ENCODE measurements at places on chromosomes 4 and X.

GRCh38 chr4:40672528-40673522 is 43.2 kb upstream of the RBM47 start:
- no peak for DNase-seq

DNA sequence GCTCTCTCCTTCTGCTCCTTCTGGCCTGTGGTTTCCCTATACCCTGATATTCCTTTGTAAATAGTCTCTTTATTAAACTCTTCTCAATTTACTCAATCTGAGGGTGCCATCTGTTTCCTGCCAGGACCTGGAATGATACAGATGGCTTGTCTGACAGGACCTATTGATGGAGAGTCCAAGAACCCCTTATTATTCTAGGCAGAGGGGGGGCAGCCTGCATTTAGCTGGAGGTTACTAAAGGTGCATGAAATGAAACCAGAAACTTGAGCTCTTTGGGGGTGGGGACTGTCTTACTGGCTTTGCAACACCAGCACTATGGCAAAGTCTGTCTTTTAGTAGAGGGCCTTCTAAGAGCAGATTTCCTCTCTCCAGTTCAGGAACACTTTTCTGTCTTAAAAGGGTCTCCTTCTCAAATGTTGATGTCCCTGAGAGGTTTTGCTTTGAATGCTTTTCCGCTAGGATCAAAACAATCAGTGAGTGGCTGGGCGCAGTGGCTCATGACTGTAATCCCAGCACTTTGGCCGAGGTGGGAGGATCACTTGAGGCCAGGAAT is 162.5 kb upstream of the MED14 start:
- DNase-seq: no peak

GRCh38 chrX:137194164-137194563 is 160.4 kb upstream of the GPR101 start:
- DNase-seq: no peak

DNA sequence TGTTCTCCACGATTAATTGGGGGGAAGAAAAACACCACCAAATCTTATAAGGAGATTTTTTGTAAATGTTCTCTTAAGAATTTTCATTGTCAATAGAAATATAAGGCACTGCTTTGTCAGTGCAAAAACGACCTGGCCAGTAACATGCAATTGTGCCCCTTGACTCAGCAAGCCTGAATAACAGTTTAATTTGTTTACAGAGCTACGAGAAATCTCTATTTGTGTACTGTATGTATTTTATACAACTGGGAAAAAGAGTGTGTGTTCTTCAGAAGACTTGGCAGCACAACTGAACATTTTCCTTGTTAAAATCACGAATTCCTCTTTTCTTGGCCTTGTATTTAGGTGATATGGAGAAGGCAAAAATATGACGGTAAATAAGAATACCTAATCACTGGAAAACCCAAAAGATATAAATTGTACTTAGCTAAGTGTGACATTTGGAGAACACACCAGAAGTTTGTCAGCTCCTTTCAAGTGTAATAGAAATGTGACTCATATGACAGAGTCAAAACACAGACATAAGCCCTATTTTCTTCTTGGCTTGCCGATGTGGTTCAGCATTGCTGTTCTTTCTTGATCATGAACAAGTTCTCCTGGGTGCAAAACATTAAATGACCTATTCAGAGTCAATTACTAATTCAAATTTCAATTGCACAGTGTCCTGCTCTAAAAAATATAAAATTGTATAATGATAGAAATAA is 945.0 kb upstream of the INTU start:
- no peak for DNase-seq

DNA sequence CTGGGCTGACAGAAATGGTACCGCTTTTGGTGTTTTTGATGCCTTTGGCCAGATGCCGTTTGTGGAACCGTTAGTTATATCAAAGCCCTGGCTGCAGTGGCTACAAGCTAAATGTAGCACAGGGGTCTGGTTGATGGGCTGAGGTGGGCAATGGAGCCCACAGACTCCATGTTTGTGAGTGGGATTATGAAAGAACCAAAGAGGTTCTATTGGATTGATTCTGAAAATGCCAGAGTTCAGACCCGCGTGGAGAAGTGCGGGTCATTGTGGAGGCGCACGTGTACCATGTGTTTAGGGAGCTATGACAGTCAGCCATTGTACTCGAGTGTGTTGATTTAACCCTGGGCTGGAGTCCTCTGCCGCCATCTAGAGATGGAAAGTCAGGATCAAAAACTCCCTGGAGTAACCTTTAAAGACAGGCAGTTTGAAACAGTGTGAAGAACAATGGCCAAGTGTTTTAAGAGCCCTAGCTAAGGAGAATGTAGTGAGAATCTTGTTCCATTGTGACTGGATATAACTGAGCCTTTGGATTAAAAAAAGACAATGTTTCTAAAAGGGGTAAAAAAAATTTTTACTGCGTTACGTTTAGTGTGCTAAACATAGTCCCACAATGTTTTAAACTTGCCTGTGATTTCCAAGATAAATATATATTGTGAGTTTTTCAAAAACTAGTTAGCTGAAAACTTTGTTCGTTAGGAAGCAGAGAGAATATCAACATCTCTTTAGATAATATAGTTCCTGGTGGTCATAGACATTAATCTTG is 12.7 kb downstream of the ART3 start:
- no peak for DNase-seq

GRCh38 chr4:2411786-2412510 is 6.5 kb downstream of the ZFYVE28 start:
- no peak for DNase-seq

GRCh38 chr4:79083406-79084010 is 144.3 kb upstream of the PAQR3 start:
- DNase-seq: no peak

GRCh38 chr4:152646221-152646620 is 33.6 kb downstream of the TMEM154 start:
- no peak for DNase-seq

DNA sequence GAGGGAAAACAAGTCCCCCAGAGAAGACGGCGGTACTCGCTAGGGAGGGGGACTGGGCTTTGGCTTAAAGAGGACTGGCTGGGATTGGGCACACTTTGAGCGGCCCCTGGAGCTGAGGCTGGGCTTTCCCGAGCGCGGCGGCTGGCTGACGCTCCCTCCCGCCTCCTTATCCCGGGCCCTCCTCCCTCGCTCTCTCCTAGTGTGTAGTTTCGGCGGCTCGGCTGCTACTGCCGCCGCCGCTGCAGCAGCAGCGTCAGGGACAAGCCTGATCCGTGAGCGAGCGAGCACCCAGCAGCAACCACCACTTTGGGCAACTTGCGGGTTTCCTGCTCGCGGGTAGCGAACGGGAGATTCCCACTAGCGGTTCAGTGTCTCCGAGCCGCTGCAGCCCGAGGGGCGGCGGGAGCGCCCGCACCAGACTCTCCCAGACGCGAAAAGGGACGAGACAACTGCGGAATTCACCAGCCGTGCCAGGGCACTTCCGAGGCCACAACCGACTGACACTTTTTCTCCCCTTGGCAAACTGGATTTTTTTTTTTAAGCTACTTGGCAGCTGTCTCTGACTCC is 632 bp upstream of the PCDH7 start:
- DNase-seq: no peak

DNA sequence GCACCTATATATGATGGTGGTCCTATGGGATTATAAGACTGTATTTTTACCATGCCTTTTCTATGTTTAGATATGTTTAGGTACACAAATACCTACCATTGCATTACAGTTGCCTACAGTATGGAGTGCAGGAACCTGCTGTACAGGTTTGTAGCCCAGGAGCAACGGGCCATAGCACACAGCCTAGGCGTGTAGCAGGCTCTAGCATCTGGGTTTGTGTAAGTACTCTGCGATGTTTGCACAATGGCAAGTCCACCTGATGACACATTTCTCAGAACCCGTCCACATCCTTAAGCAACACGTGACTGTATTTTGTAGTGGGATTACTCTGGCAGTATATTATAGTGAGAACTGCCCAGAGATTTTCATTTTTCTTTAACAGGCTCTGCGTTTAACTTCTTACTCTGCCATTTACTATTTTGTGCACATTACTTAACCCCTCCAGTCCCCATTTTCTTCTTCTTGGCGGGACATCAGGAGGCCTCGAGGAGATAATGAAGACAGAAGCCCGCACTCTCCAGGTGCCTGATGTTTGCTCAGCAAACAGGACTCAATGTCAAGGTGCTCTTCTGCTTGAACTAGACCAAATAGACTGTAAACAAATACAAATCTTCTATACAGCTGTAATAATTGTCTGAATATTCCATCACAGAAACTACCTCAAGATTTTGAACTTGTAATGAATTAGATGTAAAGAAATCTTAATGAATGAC is 102.0 kb upstream of the PDLIM3 start:
- DNase-seq: no peak

DNA sequence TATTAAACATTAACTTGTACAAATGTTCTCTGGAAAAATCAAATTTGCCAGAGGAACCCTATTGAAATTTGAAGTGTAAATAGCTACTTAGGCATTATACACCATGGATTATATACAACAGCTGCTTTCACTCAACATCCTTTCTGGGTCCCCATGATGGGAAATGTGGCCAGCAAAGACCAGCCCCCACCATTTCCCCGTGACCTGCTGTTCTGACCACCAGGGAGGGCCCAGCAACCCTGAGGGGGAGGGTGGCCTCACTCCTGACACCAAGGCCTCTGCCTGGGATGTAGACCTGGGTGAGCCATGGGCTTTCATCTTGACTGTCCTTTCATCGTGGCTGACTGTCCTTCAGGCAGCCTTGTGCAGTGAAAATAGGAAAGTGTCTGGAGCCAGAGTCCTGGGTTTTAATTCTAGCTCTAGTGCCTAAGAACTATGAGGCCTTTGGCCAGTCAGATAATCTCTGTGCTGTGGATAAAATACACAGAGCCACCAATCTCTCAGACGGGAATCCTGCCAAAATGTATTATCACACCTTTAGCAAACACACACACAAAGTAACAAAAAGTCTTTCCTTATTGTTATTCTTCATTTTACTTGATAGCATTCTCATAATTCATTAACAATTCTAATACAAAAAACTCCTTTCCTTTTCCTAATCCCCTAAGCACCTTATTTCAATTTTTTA is 45.1 kb downstream of the NR3C2 start:
- no peak for DNase-seq

- DNase-seq: no peak
These were observed 8.9 kb upstream of the GSX2 start for GRCh38 chr4:54090804-54091623.

GRCh38 chrX:142804085-142804484 is 221.6 kb upstream of the SPANXN4 start:
- DNase-seq: no peak

DNA sequence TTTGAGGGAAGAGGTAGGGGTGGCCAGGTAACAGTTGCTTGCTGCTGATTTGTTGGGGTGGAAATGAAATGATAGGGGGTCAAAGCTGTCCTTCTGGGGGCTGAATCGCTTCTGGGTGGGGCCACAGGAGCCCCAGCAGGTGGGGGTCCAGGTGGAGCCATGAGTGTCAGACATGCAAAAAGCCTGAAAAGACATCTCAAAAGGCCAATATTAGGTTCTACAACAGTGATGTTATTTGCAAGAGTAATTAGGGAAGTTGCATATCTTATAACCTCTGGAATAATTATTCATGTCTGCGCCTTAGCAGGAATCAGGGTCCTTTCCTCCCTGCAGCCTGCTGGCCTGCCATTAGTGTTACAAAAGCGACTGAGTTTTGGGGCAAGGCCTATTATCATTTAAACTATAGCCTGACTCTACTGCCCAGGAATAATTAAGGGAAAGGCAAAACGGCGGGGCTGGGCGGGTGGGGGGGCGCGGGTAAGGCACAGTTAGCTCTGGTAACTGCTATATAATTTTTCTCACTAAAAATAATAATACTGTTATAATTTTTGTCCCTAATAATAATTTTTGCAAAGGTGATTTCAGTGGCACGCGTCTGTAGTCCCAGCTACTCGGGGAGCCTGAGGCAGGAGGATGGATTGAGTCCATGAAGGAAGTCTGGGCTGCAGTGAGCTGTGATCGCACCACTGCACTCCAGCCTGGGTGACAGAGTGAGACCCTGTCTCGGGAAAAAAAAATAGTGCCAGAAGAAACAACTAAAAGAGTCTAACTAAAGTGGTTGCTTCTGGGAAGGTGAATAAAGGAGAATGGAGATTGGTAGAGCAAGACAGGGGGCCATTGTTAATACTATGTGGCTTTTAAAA is 145.7 kb downstream of the MAGEB17 start:
- DNase-seq: no peak

DNA sequence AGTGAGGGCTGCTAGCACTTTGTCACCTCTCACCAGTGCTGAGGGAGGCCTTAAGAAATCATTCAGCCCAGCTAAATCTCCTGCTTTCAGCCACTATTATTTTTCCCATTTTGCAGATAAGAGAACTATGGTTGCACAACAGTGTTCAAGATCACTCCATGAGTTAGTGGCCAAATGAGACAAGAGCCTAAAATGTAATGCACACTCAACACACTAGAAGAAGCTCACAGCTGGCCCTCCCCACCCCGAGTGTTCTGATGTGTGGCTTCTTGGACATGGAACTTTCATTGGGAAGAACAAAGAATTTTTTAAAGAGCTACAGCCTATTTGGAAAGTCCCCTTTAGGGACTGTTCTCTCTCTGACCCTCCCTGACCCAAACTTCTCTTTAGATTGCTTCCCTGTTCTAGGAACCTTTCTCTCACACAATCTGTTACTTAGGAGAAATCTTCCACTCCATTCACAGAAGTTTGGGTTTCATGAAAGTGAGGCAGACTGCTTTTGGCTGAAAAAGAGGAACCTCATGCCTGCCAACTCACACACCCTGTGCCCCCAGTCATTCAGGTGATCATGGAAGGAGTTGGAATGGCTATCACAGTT is 44.0 kb upstream of the CT47C1 start:
- no peak for DNase-seq

- no peak for DNase-seq
These were observed 11.8 kb downstream of the HTN1 start for GRCh38 chr4:70062000-70062399.

All from NCI-H187 (cell line).